Cardiac atrium fibroblast (primary cell): ENCODE measurements at places on chromosomes 12 and 14. TPM values are rescaled to one million over a fixed set of nuclear protein-coding genes. Genes with fewer than 3 reads are reported as not detected.

The NEUROD4 gene
- not detected in 2 replicates for total RNA-seq

The WDHD1 gene
- 2.2 and 2.3 TPM in 2 replicates for total RNA-seq

The GZMB gene
- total RNA-seq = not detected in 2 replicates

The MAPK1IP1L gene
- total RNA-seq = 53.8 and 60.1 TPM in 2 replicates

The MRPL52 gene
- 32.3 and 51.8 TPM in 2 replicates for total RNA-seq

The KLRK1 gene
- not detected in 2 replicates for total RNA-seq

The EFS gene
- total RNA-seq = 1.8 and 3.6 TPM in 2 replicates

The HNRNPA1 gene
- total RNA-seq = 355 and 603 TPM in 2 replicates

The CAMKK2 gene
- total RNA-seq = 21.8 and 26.1 TPM in 2 replicates

The NEDD1 gene
- total RNA-seq = 12.6 and 14.4 TPM in 2 replicates

The TOMM20L gene
- not detected in 2 replicates for total RNA-seq

The PPP4R4 gene
- not detected in 2 replicates for total RNA-seq

The CD69 gene
- total RNA-seq = not detected in 2 replicates

The CD163 gene
- not detected in 2 replicates for total RNA-seq

The NTN4 gene
- total RNA-seq = 60.3 and 71.1 TPM in 2 replicates

The P2RX2 gene
- not detected in 2 replicates for total RNA-seq

The PLCZ1 gene
- total RNA-seq = not detected in 2 replicates

The TMPRSS12 gene
- not detected in 2 replicates for total RNA-seq

The TRIM9 gene
- total RNA-seq = 0.49 and 2.7 TPM in 2 replicates

The OR6C3 gene
- total RNA-seq = not detected in 2 replicates

The KRT86 gene
- total RNA-seq = 0.54 TPM in 1 of 2 replicates, not detected in the other

The VAMP1 gene
- total RNA-seq = 3.1 and 3.8 TPM in 2 replicates

The AKAP3 gene
- total RNA-seq = 0.16 and 0.18 TPM in 2 replicates

The KRT6C gene
- total RNA-seq = not detected in 2 replicates

The RERGL gene
- not detected in 2 replicates for total RNA-seq

The NGB gene
- total RNA-seq = not detected in 2 replicates

The ALDH1L2 gene
- total RNA-seq = 78.3 and 89.9 TPM in 2 replicates

The KRT6B gene
- not detected in 2 replicates for total RNA-seq

The SAMD15 gene
- total RNA-seq = 1.1 TPM in 2 replicates

The GPR65 gene
- 0.32 and 0.54 TPM in 2 replicates for total RNA-seq

The FLVCR2 gene
- total RNA-seq = 3.8 and 5.0 TPM in 2 replicates

The TAS2R50 gene
- 0.49 TPM in 1 of 2 replicates, not detected in the other for total RNA-seq

The HCAR1 gene
- 0.16 and 0.54 TPM in 2 replicates for total RNA-seq

The POU6F1 gene
- 1.4 and 1.5 TPM in 2 replicates for total RNA-seq

The AMN gene
- 0.81 and 0.90 TPM in 2 replicates for total RNA-seq

The GYS2 gene
- not detected in 2 replicates for total RNA-seq

The SLC2A14 gene
- 0.36 and 0.49 TPM in 2 replicates for total RNA-seq

The OR10A7 gene
- total RNA-seq = not detected in 2 replicates

The LMNTD1 gene
- total RNA-seq = 1.8 TPM in 1 of 2 replicates, not detected in the other
